Activated T-helper 17 cell treated with anti-CD3 and anti-CD28 coated beads, Interleukin-2, amount 50 U/mL, for 72 hours (primary cell): ENCODE measurements at places on chromosomes 5 and 9.

GRCh38 chr5:83474161-83474796 lies 2.7 kb downstream of the VCAN start:
- ATAC-seq, result peak; percentile 38

DNA sequence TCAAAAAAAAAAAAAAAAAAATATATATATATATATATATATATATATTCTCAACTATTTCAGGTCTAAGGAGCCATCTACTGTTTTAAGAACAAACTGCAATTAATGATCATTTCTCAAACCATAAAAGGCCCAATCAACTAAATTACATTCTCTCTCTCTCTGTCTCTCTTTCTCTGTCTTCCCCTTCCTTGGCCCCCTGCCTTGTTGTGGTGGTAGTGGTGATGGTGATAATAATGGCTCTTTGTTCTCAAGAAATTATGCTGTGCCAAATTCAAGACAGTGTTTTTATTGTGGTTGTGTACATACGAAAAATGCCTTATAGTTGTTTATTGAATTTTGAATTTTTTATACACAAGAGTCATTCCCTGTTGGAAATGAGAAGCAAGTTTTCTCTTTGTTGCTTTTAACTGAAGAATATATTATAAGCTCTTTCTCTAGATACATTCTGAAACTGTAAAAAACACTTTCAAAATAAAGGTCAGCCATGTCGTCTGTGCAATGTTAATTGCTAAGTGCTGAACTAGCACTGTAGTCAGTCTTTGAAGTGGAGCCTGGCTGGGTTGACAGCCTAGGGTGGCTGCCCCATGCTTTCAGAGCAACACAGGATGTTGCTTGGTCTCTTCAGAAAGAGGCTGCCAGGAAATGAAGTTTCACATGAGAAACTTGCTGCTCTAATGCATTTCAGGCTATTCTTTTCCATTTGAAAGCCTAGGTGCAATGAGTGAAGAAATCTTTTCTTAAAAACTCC lies 96.0 kb downstream of the HINT1 start:
- ATAC-seq, result peak; percentile 99

GRCh38 chr5:71939452-71940230 lies 167.6 kb upstream of the MAP1B start:
- peak; percentile 7 for ATAC-seq

- no peak for ATAC-seq
Measured at GRCh38 chr9:134412298-134412711, 86.0 kb downstream of the RXRA start.

DNA sequence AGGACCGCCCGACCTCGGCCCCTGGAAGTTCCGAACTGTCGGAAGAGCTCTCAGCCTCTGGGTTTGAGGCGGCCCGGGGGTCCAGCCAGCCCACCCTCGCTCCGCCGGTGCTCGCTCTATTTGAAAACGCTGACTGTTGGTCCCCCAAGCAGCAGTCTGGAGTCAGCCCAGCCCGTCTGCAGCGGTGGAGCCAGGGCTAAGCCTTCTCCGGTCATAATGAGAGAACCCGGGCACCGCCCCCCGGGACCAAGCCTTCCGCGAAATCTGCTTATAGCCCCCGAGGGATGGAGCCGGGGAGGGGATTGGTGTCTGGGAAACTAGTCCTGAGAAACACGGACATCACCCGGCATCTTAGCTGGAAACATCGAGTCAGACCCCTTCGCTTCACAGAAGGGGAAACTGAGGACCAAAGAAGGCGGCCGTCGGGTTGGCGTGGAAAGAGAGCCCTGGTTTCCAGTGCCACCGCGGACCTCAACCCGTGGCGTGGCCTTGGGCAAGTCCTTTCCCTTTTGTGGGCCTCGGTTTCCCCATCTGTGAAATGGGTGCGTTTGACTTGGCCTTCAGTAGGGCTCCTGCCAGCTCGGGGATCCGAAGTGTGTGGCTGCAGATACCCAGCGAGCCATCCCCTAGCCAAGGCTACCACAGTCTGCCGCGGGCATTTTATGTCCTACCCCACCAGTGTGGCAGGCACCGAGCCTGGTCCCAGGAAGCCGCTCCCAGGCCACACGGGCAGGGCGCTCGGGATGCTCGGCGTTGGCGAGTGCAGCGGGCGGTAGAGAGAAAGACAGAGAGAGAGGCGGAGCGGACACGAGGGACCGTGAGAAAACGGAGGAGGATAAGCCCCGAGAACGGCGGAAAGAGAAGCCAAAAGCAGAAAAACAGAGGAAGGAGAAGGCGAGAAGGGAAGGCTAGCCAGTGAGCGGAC lies 857 bp downstream of the ADAM19 start:
- peak; percentile 22 for ATAC-seq

GRCh38 chr9:129311643-129312042 lies 133.6 kb upstream of the IER5L start:
- no peak for ATAC-seq

DNA sequence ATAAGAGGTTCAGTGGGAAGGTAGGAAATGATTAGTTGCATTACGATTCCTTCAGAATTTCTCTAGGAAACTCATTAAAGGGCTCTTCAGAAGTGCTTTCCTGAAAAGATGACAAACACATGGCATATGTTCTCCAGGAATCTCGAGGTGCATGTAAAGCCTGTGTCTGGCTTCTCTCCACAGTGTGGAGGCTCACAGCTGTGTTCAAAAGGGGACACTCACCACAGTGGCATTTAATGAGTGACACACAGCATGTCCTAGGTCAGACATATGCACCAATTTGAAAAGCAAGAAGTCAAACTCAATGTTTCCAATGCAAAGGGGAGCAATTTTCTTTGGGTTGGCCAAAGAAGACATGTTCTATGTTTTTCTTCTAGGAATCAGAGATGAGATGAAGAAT lies 976.9 kb downstream of the MAT2B start:
- ATAC-seq, result no peak

- ATAC-seq, result no peak
Measured at GRCh38 chr5:54743581-54743980, 226.0 kb downstream of the SNX18 start.

- no peak for ATAC-seq
Measured at GRCh38 chr5:36982146-36982545, 105.6 kb downstream of the NIPBL start.

DNA sequence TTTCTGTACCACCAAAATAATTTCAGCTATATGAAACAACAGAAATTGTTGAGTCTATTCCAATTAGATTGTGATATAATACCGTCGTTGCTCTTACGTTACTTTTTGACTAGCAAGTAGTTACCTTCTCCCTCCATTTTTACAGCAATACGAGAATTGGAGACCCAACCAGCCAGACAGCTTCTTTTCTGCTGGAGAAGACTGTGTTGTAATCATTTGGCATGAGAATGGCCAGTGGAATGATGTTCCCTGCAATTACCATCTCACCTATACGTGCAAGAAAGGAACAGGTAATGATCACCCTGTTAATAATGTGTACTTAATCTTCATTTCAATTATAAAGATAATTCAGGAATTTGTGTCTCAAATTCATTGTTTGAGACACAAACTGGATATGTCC lies 100.7 kb downstream of the VCAN start:
- no peak for ATAC-seq

DNA sequence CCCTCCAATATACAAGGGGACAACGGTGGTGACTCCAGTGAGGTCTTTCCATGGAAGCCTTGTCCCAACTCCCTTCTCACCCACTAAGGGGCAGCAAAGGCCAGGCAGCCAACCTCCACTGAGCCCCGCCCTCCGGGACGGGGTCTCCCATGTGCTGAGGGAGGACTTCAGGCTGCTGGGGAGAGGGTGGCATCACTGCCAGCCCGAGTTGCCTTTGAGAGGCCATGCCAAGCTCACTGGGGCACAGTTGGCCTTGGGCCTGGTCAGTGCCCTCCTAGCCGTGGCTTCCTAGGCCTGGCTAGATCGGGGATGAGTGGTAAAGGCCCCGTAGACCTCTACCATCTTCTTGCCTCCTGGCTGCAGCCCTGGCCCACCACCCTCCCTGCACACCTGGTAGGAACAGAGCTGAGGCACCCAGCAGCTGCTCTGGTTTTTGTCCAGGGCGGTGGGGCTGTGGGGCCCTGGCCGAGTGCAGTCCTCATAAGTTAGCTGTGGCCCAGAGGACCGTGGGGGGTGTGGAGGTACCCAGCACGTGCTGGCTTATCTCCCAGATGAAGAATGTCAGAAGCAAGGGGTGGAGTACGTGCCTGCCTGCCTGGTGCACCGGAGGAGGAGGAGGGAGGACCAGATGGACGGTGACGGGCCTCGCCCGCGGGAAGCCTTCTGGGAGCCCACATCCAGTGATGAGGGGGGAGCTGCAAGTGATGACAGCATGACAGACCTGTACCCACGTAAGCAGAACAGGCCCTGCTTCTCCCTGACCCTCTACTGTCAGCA lies 3.2 kb downstream of the SURF2 start:
- ATAC-seq, result no peak

- no peak for ATAC-seq
Measured at GRCh38 chr9:13648676-13649075, 369.2 kb upstream of the MPDZ start.

GRCh38 chr5:36756848-36757247 lies 119.7 kb upstream of the NIPBL start:
- no peak for ATAC-seq

- ATAC-seq, result peak; percentile 87
Measured at GRCh38 chr9:129068990-129069861, 11.7 kb upstream of the DOLPP1 start.

DNA sequence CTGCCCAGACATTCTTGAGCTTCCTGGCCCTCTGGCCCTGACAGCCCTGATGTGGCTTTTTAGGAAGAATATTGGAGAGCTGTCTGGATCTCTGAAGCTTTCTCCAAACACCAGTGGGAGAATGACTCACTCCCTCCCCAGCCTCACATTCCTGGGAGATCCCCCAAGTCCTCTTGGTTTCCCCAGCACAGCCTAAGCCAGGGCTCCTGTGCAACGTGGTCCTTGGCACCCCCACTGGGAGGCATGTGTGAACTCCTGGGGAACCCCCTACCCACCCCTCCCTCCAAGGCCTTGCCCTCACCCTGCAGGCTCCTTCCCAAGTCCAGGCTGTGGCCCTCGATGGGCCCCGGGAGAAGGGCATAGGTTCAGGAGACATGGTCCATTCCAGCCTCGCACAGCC lies 12.7 kb downstream of the GLIPR2 start:
- ATAC-seq, result no peak

DNA sequence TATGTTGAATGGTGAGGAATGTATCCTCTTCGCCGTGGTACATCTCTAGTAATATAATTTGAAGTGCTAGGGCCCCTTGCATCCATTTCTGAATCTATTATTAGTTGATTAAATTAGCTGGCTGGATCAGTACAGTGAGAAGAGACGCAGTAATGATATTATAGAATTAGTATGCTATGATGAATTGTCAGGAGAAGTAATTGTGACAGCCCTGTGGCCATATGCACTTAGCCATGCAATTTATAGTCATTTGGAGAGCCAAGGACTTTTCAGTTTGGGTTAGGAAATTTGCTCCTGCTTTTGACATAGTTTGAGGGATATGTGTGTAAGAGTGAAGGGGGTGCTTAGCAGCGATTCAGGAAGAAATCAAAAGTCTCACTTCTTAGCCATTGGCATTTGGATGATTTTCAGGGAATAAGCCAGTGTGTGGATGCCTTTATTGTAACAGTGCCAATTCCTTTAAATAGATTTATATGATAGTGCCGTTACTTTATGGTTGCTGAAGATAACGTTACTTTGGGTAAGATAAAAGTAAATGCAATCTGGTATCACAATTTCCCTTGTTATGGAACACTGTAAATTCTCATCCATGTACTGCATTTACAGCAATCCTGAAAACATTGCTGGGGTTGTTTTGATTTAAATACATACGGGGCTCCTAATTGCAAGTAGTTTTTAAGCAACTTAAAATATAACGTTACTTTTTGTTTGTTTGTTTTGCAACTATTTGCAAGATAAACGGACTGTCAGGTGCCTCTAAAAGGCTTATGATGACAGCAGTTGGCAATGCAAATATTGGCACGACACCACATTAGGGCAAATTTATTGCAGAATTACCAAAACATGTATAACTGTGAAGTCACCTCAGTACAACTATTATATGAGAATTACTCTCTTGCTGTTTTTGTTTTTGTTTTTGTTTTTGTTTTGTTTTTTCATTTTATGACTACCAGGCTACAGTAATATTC lies 875.4 kb upstream of the WWC1 start:
- ATAC-seq, result no peak

DNA sequence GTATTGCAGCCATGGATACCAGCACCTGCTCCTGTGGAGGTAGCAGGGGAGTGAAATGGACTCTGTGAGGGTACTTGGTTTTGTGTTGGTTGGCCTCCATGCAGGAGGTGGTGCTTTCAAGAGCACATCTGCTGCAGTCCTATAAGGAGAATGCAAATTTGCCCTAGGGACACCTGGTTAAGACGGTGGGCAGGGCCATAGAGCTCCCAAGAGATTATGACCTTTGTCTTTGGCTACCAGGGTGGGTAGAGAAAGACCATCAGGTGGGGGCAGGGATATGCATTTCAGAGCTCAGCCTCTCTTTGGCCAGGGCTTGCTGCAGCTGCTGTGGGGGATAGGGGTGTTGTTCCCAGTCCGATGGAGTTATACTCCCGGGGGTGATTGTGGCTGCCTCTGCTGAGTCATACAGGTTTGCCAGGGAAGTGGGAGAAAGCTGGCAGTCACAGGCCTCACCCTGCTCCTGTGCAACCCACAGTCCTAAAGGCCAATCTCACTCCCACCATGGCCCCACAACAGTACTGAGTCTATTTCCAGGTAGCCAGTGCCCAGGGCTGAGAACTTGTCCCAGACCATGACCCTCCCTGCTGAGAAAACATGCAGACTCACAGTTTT lies 14.0 kb upstream of the PDLIM4 start:
- ATAC-seq, result no peak

- no peak for ATAC-seq
Measured at GRCh38 chr5:162221910-162222309, 154.3 kb downstream of the GABRG2 start.

GRCh38 chr9:73183917-73184861 lies 32.5 kb downstream of the ANXA1 start:
- no peak for ATAC-seq

DNA sequence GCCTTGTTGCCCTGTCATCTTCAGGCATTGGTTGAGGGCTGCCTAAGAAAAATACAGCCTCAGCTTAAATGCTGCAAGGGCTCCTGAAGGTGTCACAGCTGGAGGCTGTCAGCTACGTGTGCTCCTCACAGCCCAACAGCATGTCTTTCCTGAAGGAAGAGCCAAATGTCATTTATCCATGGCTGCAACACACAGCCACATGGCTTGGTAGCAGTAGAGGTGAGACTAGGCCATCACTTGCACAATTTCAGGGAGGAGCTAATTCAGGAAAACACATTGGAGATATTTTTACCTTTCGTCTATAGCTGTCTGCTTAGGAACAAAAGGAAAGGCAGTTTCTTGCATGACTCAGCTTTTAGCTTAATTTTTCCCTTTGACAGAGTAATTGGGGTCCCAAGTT lies 260.7 kb downstream of the SYK start:
- no peak for ATAC-seq

DNA sequence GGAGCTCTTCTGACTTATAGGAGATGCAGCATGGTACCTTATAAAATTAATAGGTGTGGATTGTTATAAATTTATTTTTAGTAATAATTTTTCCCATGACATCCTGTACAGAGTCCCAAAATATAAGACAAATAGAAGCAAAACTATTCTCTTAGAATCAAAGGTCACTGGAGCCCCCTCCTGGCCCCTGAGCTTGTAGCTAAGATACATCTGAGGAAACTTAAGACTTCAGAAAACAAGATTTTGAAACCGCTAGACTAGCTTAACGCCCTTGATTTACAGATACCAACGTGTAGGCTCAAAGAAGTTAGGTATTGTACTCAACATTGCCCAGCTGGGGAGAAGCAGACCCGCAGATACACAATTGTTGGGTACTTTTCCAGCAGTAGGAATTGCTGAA lies 45.7 kb upstream of the KCNN2 start:
- ATAC-seq, result no peak
